ENCODE measurements at places on chromosomes 3 and 15. TPM values are rescaled to one million over a fixed set of nuclear protein-coding genes. Genes with fewer than 3 reads are reported as not detected.

The COL6A5 gene
- total RNA-seq, result 6.1 TPM

- DNase-seq, result no peak
These were observed 116.5 kb downstream of the NEK10 start for GRCh38 chr3:27252646-27253045.

GRCh38 chr15:92523176-92523575 is 129.5 kb downstream of the ST8SIA2 start:
- DNase-seq, result no peak

The LSMEM2 gene
- total RNA-seq, result 0.79 TPM

DNA sequence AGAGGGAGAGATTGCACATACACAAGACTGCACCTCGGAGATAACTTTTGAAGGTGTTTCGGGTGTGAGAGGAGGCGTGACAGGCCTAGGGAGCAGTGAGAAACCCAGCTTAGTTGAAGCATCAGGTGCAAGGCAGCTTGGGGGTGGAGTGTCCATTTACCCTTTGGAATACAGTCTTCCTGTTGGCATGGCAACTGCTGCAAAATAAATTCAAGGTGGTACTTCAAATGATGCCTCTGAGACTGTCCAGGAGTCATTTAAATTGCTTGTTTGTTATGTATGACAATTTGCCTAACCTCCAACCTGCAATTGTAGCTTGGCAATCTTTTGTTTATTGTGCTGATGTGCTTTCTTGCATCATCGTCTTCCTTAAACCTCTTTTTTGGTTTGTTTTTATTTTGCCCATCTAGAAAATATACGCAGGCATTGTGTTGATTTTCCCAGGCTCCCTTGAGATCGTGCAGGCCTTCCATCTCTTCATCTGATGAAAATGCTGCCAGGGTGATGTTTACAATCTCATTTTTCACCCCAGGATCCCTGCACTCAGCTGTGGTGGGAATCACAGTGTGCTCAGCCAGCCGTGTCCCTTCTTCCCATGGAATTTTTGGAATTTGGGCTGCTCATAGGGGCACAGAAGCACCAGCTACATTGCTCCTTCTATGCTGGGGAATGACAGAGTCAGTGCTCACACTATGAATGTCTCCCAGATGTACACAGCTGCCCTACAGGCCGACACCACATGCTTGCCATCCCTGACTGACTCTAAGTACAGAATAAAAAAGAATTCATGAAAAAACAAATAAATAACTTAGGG is 583.1 kb upstream of the CFAP20DC start:
- no peak for DNase-seq

The CPOX gene
- total RNA-seq, result 16.2 TPM

DNA sequence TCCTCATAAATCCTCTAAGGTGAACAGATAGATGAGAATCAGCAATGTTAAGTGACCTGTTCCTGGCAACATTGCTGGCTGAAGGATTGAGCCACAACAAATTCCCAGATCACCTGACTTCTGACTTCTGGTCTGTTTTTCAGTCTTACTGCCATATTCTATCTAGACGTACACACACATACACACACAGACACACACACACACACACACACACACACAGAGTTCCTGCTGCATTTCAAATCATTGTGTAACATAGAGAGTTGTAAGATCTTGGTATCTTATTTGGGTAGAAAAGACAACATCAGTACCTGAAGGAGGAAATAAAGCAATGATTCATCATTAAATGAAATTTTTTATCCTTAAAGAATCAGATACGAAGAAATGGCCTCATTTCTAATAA is 342.6 kb downstream of the MFSD1 start:
- DNase-seq, result no peak

- no peak for DNase-seq
These were observed 2.0 kb downstream of the SMC4 start for GRCh38 chr3:160401291-160402095.

DNA sequence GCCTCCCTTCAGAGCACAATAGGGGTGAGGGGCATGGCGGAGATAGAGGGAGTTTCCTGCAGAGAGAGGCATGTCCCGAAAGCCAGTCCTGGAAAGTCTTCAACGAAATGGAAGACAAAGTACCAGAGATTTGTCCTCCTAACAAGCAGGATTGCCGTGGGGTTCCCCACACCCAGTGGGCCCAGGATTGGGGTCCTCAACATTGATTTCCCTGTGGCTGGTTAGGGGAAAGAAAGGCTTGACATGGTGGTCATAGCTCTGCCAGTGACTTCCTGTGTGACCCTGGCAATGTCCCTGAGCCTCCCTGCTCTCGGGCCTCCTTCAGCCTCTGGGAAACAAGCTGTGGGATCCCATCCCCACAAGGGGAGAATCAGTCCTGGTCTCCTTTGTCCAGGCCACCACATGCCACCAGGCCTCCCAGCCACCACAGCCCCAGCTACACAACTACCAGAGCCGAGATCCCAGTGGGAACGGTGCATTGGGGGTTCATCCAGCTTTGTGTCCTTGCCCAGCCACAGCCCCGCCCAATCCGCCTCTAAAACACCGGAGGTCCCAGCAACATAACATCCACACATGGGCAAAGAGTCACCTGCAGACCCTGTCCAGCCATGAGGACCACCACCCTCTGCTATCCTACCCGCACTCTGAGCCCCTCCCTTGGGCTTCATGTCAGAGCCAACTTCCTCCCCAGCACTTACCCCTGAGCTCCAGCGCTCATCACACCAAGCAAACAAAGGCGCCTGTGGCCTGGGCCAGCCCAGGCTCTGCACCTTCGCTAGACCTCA is 63.0 kb downstream of the ADAMTS17 start:
- no peak for DNase-seq

The CPLX3 gene
- total RNA-seq, result not detected

DNA sequence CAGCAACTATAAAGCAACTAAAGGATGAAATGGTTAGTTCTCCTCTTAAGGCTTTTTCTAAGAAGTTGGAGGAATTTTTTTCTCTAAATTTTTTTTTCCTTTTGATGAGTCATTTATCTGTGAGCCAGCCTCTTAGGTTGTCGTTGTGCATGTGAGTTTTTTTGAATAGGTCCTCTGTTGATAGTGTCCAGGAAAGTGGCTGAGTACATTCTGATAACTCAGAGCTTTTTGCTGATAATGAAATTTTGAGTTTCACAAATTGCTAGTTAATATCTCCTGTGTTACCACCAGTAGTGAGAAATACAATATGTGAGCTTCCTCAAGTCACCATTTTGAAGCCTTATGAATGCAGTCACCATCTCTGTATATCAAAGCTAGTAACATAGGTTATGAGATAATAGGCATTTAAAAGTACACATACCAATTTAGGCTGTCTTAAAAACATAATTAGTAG is 7.1 kb upstream of the LXN start:
- no peak for DNase-seq

DNA sequence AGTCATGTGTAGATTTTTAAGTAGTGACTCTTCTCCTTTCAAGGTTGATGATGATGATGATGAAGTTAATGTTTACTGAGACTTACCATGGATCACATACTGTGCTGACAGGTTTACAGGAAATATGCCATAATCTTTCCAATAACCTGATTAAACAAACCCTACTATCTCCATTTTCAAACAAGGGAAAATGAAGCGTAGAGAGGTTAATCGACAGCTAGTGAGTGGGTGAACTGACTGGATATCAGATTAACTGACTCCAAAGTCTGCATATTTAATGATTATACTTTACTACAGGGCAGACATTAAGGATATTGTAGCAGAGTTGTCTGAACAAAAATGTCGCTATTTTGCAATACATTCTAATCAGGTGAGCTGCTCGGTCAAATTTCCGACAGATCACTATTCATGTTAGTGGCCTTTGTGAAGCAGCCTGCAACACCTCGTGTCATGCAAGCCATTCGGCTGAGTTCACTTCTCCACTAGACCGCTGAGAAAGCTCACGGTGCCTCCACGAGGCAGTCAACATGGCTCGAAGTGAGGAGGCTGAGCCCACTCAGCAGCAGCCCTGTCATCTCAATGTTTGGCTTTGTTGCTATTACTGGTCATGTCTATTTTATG is 264.2 kb downstream of the NFKBIZ start:
- no peak for DNase-seq

The TLR9 gene
- total RNA-seq, result 0.11 TPM

DNA sequence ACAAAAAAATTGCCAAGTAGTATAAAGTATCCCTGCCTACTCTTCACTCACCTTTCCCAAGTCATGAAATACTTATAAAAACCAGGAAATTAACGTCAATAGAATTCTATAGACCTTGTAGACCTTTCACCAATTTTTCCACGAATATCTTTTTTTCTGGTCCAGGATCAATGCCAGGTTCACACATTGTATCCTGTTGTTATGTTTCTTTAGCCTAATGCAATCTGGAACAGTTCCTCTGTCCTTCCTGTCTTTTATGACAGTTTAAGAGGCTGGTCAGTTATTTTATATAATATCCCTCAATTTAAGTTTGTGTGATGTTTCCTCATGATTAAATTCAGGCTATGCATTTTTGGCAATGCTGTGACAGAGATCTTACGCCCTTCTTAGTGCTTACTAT is 63.2 kb upstream of the MAGI1 start:
- DNase-seq, result no peak

The TSEN2 gene
- 35.2 TPM for total RNA-seq

DNA sequence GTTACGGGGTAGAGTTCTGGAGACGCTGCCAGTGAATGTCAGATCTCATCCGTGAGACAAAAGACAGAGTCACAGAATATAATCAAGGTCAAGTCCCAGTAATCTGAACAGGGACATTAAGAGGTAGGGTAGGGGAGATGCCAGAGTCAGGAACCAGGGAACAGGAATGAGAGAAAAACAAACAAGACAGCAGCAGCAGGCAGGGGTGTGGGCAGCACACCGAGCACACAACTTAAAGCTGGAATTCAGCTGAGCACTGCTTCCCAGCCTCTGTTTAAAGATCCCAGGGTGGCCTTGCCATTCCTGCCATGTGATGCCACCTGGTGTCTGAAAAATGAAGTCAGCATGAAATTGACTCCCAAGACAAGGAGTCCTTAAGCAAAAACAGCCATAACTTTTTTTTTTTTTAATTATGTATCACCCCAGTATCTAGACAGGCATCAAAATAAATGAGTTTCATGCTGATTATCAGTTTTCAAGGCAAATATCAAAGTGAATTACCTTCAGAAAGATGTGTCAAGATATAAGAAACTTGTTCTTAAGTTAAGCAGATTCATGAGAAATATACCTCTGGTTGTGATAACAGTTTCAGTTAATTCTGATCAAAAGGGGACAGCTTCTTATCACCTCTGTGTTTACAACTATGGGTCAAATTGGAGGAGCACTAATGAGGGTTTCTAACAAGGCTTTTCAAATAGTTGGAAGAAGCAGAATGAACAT is 203.7 kb downstream of the SLC9A9 start:
- peak; percentile 59 for DNase-seq

The EXD1 gene
- not detected for total RNA-seq

Data from urinary bladder (tissue), 4 donors.